ENCODE measurements at places on chromosomes 12 and 14.

GRCh38 chr12:126033751-126034150, 968.5 kb downstream of the AACS start:
- DNase-seq = no peak

- DNase-seq = peak; percentile 60
These were observed 57.9 kb upstream of the FICD start for GRCh38 chr12:108457006-108457733.

DNA sequence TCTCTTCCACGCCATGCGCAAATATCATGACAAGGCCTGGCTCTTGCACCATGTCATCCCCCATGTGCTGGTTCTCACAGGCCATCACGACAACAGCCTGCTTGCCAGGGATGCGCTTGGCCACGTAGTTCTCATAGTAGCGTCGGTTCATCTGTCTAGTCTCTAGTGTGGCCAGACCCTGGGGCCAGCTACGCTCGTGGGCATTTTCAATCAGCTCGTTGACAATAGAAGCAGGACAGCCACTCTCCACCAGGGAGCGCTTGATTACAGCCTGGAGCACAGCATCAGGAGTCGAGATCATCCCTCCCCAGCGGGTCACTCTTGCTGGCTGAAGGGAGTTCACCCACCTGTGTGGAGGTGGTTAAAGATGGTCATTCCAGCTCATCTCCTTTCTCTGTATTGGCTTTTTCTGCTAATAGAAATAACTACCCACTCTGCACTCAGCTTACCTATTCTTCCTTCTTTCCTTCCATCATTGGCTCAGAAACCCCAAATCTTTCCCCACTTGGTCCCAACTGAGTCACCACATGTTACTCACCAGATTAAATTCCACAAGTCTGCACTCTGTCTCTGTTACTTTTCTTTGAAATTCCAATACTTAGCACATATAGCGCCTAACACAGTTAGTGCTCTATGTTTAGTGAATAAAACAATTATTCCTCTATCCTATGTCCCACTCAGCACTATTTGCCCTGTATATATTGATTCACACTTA, 15.1 kb downstream of the RNF41 start:
- DNase-seq = peak; percentile 53

DNA sequence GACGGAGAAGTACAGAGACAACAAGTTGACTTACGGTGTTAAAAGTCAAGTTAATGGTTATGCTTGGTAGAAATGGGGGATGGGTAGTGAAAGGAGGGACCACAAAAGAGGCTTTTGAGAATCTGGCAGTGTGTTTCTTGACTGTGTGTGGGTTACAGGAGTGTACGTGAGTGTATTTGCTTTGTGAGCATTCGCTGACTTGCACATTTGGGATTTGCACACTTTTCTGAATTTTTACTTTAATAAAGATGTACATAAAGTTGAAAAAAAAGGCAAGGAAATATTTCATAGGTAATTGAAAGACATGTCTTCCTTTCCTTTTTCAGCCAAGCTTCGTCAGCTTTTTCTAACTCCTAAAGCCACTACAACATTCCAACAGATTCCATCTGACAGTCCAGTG, 28.6 kb upstream of the CCDC91 start:
- DNase-seq = no peak

GRCh38 chr12:2614341-2614740, 180.4 kb upstream of the FKBP4 start:
- peak; percentile 5 for DNase-seq

- peak; percentile 71 for DNase-seq
These were observed 597 bp downstream of the GLT8D2 start for GRCh38 chr12:104049278-104049902.

DNA sequence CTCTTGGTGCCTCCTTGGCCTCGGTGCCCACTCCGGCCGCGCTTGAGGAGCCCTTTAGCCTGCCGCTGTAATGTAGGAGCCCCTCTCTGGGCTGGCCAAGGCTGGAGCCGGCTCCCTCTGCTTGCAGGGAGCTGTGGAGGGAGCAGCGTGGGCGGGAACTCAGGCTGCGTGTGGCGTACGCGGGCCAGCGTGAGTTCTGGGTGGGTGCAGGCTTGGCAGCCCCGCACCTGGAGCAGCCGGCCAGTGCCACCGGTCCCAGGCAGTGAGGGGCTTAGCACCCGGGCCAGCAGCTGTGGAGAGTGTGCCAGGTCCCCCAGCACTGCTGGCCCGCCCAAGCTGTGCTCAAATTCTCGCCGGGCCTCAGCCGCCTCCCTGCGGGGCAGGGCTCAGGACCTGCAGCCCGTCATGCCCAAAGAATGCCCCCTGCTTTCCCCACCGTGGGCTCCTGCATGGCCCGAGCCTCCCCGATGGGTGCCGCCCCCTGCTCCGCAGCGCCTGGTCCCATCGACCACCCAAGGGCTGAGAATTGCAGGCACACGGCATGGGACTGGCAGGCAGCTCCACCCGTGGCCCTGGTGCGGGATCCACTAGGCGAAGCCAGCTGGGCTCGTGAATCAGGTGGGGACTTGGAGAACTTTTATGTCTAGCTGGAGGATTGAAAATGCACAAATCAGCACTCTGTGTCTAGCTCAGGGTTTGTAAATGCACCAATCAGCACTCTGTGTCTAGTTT, 129.2 kb downstream of the PAWR start:
- DNase-seq = no peak

- DNase-seq = no peak
These were observed 34.9 kb downstream of the PLEKHD1 start for GRCh38 chr14:69519204-69520100.

DNA sequence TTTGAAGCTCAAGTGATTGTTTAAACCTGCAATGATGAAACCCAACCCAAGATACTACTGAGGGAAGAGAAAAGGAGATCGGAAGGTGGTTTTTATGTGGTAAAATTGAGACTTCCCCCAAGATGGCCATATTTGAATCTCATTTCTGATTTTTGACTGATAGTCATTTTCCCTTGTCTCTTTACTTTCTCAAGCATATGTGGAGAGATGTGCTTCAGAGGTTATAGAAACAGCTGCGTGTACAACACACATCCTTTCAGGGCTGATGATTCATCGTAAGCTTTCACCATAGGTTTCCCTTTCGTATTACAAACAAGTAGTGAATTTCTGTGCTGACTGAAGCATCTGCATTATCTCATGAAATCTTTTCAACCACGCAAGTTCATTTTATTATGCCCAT, 276.2 kb downstream of the EMP1 start:
- DNase-seq = peak; percentile 69

DNA sequence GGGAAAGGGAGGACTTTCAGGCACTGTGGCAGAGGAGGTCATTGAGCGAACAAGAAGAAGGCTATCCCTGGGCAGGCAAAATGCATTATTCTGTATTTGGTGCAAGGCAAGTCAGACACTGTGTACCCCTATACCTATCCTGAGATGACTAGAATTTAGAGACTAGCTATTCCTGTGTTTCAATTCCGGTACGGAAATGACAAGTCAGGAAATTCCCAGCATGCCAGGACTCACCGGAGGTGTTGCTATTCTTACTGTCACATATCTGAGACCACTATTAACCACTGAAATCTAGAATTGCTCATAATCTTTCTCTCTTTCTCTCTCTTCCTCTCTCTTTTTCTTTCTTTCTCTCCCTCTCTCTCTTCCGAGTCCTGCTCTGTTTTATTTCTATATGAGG, 297.1 kb downstream of the PDZRN4 start:
- peak; percentile 3 for DNase-seq

DNA sequence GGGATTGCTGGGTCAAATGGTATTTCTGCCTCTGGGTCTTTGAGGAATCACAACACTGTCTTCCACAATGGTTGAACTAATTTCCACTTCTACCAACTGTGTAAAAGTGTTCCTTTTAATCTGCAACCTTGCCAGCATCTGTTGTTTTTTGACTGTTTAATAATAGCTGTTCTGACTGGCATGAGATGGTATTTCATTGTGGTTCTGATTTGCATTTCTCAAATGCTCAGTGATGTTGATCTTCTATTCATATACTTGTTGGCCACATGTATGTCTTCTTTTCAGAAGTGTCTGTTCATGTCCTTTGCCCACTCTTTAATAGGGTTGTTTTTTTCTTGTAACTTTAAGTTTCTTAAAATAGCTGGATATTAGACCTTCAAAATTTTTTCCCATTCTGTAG, 150.0 kb upstream of the FRMD6 start:
- DNase-seq = no peak

DNA sequence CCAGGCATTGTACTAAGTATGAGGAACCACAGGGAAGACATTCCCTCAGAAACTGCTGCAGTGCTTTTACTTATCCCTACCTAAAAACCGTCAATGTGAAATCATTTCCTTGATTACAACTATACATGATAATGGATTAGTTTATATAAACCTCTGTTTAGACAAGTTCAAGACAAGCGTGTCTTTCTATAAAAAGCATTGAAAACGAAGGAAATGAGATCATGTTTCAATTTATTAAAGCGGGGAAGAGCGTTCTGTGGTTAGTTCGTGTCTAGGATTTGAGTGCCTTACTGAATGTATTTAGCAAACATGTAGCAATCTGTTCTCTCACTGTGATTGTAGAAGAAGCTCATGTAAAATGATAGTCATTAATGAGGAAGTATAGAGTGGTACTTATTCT, 37.5 kb downstream of the GALC start:
- no peak for DNase-seq

DNA sequence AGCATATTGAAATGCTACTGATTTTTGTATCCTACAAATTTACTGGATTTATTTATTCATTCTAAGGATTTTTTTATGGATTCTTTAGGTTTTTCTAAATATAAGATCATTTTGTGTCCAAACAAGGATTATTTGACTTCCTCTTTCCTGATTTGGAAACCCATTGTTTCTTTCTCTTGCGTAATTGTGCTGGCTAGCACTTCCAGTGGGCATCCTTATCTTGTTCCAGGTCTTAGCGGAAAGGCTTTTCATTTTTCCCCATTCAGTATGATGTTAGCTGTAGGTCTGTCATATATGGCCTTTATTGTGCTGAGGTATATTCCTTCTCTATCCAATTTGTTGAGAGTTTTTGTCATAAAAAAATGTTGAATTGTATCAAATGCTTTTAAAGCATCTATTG, 57.2 kb upstream of the RHOJ start:
- DNase-seq = no peak

GRCh38 chr12:2382370-2383155, 329.8 kb downstream of the CACNA1C start:
- DNase-seq = peak; percentile 28

GRCh38 chr12:114949058-114949820, 265.3 kb upstream of the TBX3 start:
- no peak for DNase-seq

DNA sequence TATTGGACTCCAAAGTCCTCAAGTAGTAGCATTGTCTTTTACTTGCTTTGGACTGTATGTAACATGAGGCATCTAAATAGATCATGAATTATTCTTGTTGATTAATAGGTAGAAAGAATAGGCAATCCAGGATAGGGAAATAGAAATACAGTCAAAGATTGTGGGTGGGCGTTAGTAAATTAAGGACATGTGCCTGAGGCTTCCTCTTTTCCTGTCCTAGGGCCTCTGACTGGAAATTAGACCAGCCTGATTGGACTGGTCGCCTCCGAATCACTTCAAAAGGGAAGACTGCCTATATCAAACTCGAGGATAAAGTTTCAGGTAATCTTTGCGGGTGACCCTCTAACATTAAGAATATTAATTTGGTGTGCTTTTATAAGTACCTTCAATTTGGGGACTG, 7.6 kb downstream of the NECAP1 start:
- no peak for DNase-seq

DNA sequence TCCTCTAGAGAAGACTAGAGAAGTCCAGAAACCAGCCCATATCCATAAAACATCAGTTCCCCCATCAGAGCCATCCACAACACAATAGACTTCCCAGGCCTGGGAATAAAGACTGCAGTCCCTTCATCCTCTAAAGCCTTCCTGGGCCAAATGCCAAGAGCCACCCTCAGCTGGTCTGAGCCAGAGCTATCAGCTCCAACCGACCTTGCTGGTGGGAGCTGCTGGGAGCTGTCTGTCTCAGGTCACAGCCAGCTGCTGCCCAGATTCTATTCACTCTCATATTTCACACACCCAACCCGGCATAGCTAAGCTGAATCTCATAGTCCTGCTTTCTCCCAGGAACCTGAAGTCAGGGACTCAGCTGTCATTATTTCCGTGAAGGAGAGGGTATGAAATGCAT, 10.9 kb upstream of the TFCP2 start:
- DNase-seq = peak; percentile 40

DNA sequence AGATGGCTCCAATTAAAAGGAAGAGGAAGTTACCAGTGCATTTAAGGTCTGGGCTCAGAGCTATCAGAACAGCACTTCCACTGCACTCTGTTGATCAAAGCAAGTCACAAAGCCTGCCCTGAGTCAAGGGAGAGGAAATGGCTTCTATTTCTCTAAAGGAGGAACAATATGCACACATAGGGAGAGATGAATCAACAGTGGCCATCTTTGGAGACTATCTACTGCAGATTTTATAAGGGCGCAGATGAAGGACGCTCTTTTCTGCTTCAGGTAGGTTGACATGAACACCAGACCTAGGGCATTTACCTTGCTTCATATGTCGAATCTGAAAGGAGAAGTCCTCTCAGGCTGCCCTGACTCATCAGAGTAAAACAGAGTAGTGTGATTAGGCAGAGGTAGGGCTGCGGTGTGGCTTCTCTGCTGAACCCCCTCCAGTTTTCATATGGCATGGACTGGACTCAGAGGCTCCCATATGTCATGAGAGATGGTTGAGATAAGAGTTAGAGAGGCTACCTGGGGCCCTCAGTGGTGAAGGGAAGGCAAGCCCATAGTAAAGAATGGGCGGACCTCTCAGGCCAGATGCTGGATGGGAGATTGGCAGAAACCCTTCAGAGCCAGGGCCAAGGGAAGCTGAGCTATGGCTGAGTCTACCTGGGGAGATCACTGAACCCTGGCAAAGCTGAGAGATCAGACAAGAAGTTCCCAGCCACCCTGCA, 84.4 kb downstream of the ARF6 start:
- no peak for DNase-seq

- DNase-seq = peak; percentile 45
These were observed 41.3 kb downstream of the MED13L start for GRCh38 chr12:116236148-116236731.

- peak; percentile 86 for DNase-seq
These were observed 247.9 kb upstream of the ARHGAP5 start for GRCh38 chr14:31828946-31829868.

- DNase-seq = peak; percentile 91
These were observed 4.7 kb upstream of the DIO2 start for GRCh38 chr14:80215756-80216581.

DNA sequence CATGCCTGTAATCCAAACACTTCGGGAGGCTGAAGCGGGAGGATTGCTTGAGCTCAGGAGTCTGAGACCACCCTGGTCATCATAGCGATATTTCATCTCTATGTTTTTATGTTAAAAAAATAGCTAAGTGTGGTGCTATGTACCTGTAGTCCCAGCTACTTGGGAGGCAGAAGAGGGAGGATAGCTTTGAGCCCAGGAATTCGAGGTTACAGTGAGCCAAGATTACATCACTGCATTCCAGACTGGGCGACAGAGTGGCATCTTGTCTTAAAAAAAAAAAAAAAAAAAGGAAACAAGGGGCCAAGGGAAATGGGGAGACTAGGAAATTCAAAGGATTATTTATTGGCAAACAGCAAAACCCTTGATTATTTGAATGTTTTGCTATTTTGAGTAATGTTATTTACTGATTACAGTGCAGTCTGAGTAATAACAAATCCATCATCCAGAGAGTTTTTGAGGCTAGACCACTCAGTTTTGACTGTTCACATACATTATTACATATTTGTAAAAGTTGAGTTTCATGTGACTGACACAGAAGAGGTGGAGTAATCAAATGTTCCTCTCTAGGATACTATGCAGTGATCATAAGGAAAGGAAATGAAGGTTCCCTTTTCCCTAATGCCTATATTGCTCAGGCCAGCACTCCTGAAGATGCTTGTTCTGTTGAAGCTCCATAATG, 40.8 kb downstream of the PRKCH start:
- no peak for DNase-seq

- no peak for DNase-seq
These were observed 8.6 kb upstream of the TFCP2 start for GRCh38 chr12:51181558-51181957.

Measured in fibroblast of upper back skin (primary cell).